Dermis blood vessel endothelial cell (primary cell): ENCODE measurements at places on chromosomes 1 and 21. TPM values are rescaled to one million over a fixed set of nuclear protein-coding genes. Genes with fewer than 3 reads are reported as not detected.

Gene HHIPL2
- total RNA-seq = not detected in 2 replicates

Gene VTCN1
- under 0.01 and 0.33 TPM in 2 replicates for total RNA-seq

Gene TGFB2
- total RNA-seq = 36.2 and 38.6 TPM in 2 replicates

Gene ITLN2
- total RNA-seq = not detected in 2 replicates

Gene TNFRSF8
- 0.33 and 0.34 TPM in 2 replicates for total RNA-seq

Gene ADORA1
- total RNA-seq = 0.19 TPM in 1 of 2 replicates, not detected in the other

Gene GIPC2
- total RNA-seq = 55.5 and 69.1 TPM in 2 replicates

Gene DMRTA2
- not detected in 2 replicates for total RNA-seq

Gene NPPA
- total RNA-seq = not detected in 2 replicates

Gene BSND
- not detected in 2 replicates for total RNA-seq

Gene TFF1
- total RNA-seq = not detected in 2 replicates

Gene S100A2
- 0.51 and 0.98 TPM in 2 replicates for total RNA-seq

Gene TIE1
- total RNA-seq = 1,320 and 1,392 TPM in 2 replicates

Gene CHIA
- not detected in 2 replicates for total RNA-seq

Gene C1orf141
- total RNA-seq = not detected in 2 replicates

Gene DISC1
- total RNA-seq = 9.9 and 19.9 TPM in 2 replicates

Gene ROR1
- total RNA-seq = 0.17 and 0.84 TPM in 2 replicates

Gene KCNJ9
- total RNA-seq = not detected in 2 replicates

Gene GPX7
- total RNA-seq = 7.1 and 24.3 TPM in 2 replicates

Gene MIA3
- total RNA-seq = 44.4 and 45.4 TPM in 2 replicates

Gene KCNE2
- total RNA-seq = not detected in 2 replicates

Gene NES
- 65.6 and 78.8 TPM in 2 replicates for total RNA-seq

Gene NR1I3
- total RNA-seq = not detected in 2 replicates

Gene SASS6
- total RNA-seq = 3.2 and 5.9 TPM in 2 replicates

Gene FTCD
- 0.05 and 0.17 TPM in 2 replicates for total RNA-seq

Gene NEGR1
- under 0.01 and 1.3 TPM in 2 replicates for total RNA-seq

Gene AMIGO1
- 0.65 and 1.7 TPM in 2 replicates for total RNA-seq

Gene HES5
- total RNA-seq = 0.17 TPM in 1 of 2 replicates, not detected in the other

Gene S100A12
- not detected in 2 replicates for total RNA-seq

Gene WNT9A
- 1.8 and 2.9 TPM in 2 replicates for total RNA-seq

Gene GJA4
- 54.3 and 61.8 TPM in 2 replicates for total RNA-seq

Gene ST6GALNAC5
- total RNA-seq = not detected in 2 replicates
